ENCODE measurements at places on chromosomes 16 and 17.

- no peak for DNase-seq
Measured at GRCh38 chr17:20983359-20983637, 59.5 kb downstream of the USP22 start.

DNA sequence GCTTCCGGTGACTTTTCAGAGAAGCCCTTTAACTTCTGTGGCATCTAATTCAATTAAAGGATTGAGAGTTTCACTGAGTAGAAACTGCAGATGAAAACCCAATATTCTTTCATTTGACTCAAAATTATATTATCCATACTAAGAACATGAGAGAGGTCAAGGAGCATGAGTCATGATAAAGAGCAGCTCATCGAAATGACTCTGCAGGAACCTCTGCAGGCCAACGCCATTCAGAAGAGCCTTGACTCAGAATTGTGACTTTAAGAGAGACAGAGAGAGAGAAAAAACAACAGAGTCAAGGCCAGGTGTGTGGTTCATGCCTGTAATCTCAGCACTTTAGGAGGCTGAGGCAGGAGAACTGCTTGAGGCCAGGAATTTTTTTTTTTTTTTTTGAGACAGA lies 417.2 kb upstream of the XYLT1 start:
- DNase-seq: no peak

DNA sequence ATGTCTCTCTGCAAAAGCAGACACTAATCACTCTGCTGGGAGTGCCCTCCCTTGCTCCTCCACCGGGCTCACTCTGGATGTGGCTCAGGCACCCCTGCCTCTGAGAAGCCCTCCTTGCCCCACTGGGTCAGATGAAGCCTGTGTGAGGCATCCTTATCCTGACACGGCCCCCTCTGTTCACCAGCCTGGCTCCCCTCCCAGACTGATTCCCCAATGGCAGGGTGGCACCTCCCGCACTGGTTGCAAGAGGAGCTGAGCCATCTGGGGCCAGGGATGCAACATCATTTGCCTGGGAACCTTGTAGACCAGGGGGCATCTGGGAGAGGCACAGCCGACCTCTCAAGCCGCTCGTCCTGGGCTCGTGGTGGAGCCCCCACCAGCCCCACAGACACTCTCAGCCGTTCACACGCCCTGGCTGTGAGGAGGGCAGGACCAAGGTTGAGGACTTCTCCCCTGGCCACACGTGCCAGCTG lies 6.7 kb downstream of the SMTNL2 start:
- no peak for DNase-seq

DNA sequence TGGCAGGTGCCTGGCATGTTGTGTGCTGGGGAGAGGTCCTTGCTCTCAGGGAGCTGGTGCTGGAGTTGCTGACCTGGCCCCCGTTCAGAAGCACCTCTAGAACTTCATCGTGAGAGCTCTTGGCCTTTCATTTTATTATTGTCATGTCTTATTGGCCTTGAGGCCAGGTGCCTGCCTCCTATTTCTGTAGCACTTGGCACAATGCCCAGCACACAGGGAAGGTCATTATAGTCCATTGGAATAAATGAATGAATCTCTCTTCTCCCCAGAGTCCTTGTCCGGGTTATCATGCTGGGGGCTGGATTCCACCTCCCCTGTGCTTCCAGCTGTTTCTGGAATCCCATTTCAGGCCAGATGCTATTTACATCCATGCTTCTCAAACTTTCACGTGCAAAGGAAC lies 169.2 kb downstream of the HAPSTR1 start:
- DNase-seq: no peak

DNA sequence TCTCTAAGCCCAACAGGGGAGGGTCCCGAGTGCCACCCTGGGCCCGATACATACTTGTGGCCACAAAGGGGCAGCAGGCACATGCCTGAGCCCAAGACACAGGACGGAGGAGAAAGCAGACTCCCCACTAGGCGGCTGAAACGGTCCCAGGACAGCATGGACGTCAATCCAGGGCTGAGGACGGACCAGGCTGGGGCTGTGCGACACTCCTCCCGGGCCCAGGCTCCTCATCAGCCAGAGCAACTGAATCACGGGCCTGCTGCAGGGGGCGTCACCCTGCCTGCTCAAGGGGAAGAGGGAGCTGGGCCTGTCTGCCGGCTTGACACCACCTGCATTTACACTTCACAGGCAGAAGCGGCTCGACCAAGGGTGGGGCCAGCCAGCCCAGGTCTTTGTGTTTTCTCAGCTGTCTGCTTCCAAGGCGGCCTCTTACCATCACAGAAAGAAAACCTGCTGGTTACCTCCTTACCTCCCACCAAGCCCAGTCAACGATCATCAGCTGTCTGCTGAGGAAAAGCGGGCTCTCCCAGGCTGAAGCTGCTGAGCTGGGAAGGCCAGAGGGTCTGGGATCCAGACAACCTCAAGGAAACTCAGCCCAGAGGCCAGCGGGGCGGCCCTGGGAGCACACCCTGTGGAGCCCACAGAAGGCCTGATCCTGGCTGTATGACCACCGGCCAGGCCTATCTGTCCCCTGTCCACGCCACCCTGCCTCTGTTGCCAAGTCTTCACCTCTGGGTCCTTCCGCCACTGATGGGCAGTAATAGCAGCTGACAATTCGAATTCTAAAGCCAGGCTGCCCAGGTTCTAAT lies 26.4 kb downstream of the KIFC3 start:
- DNase-seq: no peak

DNA sequence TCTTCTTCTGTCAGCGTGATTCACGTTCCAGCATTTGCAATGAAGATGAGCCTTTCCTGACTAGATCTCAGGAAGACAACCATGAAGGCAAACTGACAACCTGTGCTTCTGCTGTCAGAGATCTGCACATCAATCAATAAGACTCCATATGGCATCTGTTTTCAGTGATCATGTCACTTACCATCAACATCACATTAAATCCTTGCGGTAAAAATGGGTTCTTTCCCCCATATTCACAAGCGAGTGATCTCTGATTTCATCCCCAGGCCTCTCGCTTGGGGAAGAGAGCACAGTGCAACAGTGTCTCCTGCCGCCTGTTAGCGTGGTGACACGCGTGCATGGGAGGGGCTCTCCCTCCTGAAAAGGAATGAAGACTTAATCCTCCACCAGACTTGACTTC lies 11.1 kb downstream of the NACA2 start:
- no peak for DNase-seq

DNA sequence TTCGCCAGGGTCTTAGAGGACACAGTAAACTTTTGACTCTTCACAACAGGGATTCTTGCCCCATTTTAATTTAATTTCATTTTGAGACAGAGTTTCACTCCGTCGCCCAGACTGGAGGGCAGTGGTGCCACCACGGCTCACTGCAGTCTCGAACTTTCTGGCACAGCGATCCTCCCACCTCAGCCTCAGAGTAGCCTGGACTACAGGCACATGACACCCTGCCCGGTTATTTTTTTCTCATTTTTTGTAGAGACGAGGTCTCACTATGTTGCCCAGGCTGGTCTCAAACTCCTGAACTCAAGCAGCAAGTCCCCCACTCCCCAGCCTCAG lies 329 bp upstream of the NLE1 start:
- no peak for DNase-seq

DNA sequence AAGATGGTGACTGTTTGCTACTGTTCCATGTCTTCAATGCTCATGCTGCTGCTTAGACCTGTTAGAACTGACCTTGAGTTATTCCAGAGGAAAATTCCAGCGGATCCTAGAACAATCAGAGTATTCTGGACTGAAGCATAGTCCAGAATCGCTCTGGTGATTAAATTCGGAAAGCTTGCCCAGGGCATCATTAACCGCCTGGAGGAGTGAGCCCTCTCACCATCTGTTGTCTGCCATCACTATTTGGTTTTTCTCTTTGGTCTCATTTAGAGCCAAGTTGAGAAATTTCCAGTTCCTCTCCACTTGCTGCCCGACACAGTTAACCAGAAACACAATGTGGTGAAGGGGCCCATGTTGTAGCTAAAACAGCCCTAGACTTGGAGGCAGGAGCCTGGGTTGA lies 104.1 kb downstream of the BMERB1 start:
- DNase-seq: no peak

- no peak for DNase-seq
Measured at GRCh38 chr16:56109205-56109604, 82.1 kb upstream of the GNAO1 start.

- no peak for DNase-seq
Measured at GRCh38 chr17:39527220-39527813, 66.0 kb downstream of the CDK12 start.

GRCh38 chr17:44492706-44493272 lies 10.4 kb downstream of the GPATCH8 start:
- DNase-seq: no peak

GRCh38 chr17:39659279-39660010 lies 5.7 kb upstream of the TCAP start:
- DNase-seq: no peak

DNA sequence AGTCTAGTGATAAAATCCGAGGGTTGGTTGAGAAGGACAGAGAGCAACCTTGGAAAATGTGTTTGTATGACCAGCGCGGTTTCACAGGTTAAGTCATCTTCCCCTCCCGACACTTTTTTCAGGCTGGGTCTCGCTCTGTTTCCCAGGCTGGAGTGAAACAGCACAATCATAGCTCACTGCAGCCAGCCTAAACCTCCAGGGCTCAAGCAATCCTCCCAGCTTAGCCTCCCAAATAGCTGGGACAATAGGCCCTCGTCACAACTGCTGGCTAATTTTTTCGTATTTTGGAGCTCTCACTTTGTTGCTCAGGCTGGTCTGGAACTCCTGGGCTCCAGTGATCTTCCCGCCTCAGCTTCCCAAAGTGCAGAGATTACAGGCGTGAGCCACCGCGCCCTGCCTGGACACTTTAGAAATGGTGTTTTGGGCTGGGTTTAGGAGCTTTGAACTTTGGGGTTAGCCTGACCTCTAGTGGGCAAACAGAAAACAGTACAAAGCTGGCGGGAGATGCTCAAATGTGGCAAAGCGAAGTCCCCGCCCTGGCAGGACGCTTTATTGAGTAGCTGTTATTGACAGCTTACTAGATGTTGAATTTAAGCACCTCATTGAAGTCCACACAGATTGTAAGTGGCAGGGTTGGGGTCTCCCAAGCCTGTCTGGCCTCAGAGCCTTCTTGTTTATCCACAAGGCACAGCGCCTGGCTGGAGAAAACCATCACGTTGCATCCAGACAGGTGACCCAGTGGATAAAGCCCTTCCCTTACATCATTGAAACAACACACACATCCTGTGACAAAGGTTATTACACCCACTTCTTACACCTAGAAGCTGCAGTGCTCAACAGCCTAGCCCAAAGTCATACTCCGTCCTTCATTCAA lies 34.7 kb upstream of the RBBP6 start:
- DNase-seq: peak; percentile 50

DNA sequence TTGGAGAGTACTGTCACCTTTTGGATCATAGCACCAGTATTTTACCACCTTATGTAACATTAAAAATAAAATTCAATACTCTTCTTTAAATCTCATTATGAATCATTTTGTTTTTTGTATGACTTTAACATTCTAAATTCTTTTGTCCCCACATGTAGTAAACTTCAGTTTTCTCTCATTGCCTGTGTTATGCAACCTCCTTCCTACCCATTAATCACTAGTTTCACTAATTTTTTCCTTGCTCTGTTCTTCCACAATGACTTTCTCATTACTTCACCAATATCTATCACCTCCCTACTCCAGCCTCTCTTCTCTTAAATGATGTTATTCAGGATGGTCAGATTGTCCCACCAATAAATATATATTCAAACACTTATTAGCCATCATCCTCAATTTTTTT lies 68.7 kb downstream of the TTC19 start:
- DNase-seq: no peak

GRCh38 chr17:70353408-70354092 lies 184.2 kb downstream of the KCNJ2 start:
- no peak for DNase-seq

GRCh38 chr17:57114085-57114673 lies 29.1 kb downstream of the AKAP1 start:
- DNase-seq: peak; percentile 33

Data from activated T-helper 1 cell treated with anti-CD3 and anti-CD28 coated beads, Interleukin-12 subunit alpha, Interleukin-12 subunit beta, Interleukin-2, Interleukin-4 antibody, amounts not matched to agents 30 ng/mL and 10 ng/mL and 1 ng/mL, durations not matched to agents 14 hours and 24 hours and 36 hours (primary cell).